ENCODE measurements at places on chromosomes 5 and 9.
A peak's percentile ranks its signal among the peaks of the same experiment; 100 is the strongest.

DNA sequence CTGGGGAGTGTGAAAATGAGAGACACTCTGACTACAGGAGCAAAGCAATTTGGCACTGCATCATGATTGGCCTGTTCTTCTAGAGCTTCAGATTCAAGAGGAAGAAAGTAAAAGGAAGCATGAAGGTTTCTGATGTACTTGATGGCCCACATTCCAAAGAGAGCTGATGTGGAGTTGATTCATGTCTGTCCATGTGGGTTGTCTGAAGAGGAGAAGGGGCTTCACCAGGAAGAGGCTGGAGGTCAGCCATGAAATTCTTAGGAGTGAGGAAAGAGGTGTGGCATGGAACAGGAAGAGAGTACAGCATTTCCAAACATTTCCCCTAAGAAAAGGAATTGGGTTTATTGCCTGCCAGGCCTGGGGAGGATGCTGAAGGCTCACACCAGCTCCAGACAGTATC is 70.7 kb downstream of the PTCD2 start:
- no peak for DNase-seq

DNA sequence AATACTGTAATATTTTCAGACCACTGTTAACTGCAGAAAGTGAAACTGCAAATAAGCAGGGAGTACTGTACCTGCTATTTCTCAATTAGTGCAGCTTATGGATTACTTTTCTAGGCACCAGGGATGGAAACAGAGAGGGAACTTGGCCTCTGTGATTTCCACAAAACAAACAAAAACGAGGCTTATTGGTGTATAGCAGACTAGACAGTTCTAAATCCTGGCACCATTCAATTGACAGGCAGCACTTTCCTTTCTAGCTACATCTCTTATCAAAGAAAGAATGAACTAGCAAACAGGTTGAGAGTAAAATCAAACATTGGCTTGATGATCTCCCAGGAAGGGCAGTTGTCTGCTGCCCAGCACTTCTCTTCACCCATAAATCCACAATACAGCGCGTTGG is 16.0 kb upstream of the IL33 start:
- no peak for DNase-seq

DNA sequence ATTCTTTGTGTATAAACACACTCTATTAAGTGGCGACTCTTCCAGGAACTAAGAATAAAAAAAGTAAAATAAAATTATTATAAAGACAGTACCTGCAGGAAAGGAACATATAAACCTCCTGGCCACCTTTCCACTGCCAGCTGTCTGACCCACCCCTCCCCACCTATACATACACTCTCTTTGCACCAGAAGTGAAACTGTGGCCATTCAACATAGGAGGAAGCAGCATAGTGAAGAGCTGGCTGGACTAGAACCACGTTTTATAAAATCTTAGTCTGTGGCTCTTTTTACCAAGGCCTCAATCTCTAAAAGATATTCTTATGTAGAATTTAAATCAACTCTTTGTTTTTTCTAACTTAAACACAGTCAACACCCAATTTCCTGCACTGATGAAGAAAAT is 289.6 kb downstream of the GABRB2 start:
- DNase-seq, result no peak

DNA sequence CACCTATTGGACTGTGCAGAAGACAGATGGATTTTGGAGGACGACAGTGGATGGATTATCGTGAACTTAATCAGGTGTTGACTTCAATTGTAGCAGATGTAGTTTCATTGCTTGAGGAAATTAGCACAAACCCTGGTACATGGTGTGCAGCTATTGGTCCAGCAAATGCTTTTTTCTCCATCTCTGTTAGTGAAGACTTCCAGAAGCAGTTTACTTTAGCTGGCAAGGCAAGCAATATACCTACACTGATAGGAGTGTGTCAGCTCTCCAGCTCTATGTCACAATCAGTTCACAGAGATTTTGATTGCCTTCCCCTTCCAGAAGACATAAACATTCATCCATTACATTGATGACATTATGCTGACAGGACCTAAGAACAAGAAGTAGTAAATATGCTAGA is 35.7 kb upstream of the ROR2 start:
- no peak for DNase-seq

DNA sequence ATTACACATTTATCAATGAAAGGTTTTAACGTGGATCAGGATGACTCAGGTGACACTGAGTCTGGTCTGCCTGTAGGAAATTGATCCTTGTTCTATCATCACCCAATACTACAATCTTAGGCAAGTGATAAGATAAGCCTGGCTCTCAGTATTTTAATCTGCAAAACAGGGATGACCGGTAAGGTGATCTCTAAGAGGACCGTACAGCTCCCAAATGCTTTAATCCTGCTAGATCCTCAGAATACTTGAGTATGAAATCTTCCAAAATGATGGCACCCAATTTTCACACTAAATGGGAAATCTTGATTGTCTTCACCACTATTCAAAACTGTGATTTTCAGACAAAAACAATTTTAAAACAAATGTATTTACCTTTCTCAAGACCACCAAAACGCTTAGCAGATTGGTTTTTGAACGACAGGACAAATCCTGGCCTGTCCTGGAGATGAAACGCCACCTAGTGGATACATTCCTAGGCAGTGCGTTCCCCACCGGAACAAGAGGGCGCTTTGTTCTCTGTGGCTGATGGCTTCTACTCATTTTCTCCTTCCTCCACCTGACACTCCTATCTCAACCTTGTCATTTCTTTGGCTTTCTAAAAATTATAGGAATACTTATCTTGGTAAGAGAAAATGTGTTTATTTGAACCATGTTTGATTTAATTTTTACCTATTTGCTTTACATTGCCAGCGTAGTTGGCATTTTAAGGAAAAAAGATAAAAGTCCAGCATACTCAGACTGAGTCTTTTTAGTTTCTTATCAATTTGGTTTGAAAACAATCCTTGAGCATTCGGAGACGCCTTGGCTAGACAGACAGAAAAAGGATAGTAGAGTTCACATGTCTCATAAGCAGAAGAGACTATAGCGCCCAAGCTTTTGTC is 41.2 kb upstream of the VCAN start:
- peak; percentile 69 for DNase-seq

GRCh38 chr5:17127743-17128231 is 89.6 kb upstream of the BASP1 start:
- no peak for DNase-seq

GRCh38 chr5:77957081-77957480 is 180.9 kb upstream of the TBCA start:
- DNase-seq, result no peak

GRCh38 chr9:112437406-112437805 is 49.2 kb upstream of the KIAA1958 start:
- DNase-seq, result no peak

DNA sequence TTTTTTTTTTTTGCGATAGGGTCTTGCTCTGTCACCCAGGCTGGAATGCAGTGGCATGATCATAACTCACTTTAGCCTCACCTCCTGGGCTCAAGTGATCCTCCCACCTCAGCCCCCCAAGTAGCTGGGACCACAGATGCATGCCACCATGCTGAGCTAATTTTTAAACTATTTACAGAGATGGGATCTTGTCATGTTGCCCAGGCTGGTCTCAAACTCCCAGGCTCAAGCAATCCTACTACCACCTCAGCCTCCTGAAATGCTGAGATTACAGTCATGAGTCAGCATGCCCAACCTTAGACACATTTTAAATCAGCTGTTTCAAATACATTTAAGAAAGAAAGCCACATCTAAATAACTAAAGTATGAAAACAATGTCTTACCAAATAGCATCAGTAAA is 439.0 kb downstream of the EBF1 start:
- DNase-seq, result no peak

GRCh38 chr5:68395302-68395701 is 179.7 kb downstream of the PIK3R1 start:
- DNase-seq, result no peak

DNA sequence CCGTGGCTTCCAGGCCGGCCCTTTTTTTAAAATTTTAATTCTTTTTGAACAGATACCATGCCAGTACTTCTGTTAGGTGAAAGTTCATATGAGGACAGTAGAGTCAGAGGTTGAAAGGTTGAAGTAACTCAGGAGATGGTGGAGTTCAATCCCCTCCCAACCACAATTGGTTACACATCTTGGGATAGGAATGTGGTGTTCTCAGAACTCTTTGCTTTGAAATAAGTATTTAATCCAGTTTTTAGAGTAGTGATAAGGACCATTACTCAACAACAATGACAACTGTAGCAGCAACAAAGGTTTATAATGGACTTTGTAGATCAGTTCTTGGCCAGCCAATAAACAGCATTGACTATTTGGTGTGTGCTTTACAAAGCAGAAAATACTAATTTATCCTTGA is 116.0 kb downstream of the ARHGAP26 start:
- no peak for DNase-seq

DNA sequence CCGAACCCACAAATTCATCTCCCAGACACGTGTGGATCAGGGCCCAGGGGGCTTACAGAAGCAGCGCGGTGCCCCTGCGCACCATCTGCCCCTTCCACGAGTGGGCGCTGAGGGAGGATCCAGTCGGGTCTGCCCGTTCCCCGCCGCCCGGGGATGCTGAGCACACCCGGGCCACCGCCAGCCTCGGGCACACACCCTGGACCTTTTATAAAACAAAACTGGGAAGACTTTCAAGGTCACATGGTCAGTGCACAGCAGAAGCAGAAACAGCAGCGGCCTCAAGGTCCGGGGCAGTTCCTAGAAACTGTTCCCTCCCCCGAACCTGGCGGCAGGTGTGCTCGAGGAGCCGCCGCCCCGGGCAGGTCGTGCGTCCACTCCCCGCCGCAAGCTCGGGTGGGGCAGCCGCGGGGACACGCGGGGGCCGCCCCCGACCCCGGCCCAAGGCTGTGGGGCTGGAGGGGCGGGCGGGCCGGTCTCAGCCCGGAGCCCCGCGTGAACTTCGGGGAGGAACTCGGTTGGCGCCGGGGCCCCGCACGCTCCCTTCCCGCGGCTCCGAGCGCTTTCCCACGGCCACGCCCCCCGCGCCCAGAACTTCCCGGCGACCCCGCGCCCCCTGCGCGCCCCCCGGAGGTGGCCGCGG is 633 bp upstream of the PPP1R26 start:
- DNase-seq, result no peak

- no peak for DNase-seq
Measured at GRCh38 chr9:116087751-116088194, 65.8 kb upstream of the PAPPA start.

DNA sequence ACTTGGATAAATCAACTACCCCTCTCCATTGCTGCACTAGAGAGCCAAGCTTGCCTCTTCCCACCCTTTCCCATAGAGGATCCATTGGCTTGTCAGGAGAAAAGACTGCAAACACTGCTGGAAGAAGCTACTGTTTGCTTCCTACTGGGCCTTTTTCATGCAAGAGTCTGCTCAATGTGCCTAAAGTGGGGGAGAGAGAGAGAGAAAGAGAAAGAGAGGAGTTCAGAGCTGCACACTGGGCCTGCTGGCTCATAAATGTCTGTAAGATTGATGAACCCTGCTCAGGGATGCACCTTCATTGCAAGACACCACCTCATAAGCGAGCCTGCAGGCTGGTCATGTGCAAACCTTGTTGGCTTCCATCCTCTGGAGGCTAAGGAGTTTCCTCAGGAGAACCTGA is 269.4 kb downstream of the ZNF608 start:
- no peak for DNase-seq

- DNase-seq, result no peak
Measured at GRCh38 chr5:132370181-132370970, 866 bp downstream of the SLC22A5 start.

- DNase-seq, result no peak
Measured at GRCh38 chr9:135304886-135305285, 174.7 kb upstream of the PPP1R26 start.

- DNase-seq, result no peak
Measured at GRCh38 chr5:56426693-56427092, 193.6 kb upstream of the ANKRD55 start.

DNA sequence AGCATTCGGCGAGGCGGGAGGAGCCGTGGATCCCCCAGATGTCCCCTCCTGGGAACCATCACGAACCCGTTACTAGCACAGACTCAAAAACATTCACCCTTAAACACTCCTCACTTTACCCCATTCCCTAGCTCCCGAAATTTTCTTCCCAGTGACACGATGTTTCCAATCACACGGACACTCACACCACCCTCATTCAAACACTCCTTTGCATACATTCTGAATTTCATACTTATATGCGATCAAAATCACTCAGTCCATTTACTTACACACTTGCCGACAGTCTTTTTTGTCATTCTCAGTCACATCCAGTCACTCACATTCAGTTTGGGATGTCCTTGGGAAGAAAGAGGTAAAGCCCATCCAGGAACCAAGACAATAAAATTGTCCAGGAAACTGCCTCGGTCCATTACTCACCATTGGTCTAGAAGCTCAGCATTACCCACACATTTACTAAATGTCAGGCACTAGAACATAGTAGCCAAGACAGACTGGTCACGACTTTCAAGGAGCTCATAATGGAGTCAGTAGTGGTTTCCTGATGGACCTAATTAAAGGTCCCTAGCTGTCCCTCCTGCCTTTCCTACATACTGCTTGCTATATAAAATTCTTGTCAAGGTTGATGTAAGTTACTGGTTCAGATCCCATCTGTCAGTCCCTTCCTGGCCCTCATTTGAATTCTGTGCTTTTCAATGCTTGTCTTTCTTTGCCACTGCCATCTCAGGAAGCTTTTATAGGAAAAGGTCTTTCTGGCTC is 574 bp downstream of the SLC35A4 start:
- DNase-seq, result no peak

- DNase-seq, result no peak
Measured at GRCh38 chr5:42620579-42621216, 135.9 kb upstream of the CCDC152 start.

DNA sequence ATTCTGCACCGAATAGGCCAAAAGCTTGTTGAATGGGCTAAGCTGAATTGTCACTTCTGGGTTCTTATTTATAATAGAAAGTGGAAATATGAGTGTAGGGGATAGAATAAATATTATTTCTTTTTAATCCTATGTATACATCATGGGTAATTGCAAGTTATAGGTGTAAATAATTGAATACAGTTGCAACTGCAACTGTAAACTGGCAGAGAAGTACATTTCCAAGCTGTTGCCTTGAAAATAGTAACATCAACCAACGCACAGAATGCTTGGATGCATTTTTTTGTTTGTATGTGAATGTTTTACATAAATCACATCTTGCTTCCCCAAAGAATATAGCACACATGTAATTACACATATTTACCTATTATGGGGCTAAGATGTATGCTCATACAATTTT is 234.1 kb downstream of the NNT start:
- no peak for DNase-seq

DNA sequence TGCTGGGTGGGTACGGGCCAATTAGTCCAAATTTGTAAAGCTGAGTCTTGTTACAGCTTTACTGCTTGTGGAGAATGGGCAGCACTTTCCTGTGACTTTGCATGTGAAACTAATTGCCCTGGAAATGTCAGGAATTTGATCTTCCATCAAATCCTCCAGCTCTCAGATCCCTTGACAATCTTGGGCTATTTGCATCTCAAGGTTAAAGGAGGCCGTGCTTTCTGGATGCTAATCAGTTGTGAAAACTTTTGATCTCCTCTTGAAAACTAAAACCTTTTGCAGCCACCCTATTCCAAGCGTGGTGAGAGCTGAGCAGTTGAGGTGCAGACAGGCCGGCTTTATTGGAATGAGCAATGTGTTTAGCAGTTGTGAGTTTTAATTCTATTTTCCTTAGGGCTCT is 68.0 kb upstream of the CLINT1 start:
- DNase-seq, result no peak

Data from activated CD4-positive, alpha-beta T cell treated with anti-CD3 and anti-CD28 coated beads, Interleukin-2, Interleukin-6, amounts not matched to agents 100 ng/mL and 50 ng/mL, durations not matched to agents 16 hours and 8 hours (primary cell).